ENCODE measurements at places on chromosomes 5 and 9.
A peak's percentile ranks its signal among the peaks of the same experiment; 100 is the strongest.

DNA sequence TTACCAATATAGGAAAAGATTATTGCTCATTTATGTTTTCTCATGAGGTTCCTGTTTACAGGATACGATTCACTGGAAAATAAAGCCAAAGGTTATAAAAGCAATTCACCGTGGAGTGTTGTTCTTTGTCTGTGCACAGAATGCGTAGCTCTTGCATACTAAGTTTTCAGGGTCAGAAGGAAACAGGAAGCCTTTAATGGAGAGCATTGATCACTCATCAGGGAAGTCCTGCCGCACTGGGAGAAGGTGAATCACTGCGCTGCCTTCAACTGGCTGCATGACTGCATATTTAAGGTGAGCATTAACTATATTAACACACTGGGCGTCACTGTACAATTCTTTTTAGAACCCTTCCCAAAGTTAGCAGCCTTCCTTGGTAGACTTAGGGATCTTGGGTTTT lies 74.1 kb upstream of the SYK start:
- no peak for DNase-seq

DNA sequence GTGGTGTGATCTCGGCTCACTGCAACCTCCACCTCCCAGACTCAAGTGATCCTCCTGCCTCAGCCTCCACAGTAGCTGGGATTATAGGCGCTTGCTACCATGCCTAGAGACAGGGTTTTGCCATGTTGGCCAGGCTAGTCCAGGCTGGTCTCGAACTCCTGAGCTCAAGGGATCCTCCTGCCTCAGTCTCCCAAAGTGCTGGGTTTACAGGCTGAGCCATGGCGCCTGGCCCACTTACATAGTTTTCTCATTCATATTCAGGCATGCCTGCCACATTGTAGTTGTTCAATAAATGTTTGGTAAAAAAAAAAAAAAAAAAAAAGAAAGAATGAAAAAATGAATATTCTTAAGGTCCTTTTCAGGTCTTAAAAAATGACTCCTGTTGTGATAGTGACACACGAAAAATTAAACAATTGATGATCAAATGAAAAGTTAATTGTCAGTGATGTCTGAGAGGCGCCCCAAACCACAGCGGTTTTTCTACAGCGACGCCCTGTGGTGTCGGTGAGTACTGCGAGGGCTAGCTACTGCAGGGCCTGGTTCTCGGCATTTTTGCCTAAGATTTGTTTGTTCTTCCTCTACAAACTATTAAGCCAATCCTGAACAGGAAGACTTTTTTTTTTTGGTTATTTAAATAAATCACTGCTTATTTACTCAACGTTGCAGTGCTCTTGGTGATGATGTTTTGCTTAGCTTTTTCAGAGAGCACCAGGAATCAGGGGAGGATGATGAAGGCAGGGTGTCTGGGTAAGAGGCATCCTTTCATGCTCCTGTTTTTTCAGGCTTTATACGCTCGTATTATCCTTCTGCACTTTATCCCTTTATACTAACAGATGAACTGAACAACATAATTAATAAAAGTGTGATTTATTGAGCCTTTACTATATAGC lies 67.0 kb upstream of the DPYSL3 start:
- peak; percentile 9 for DNase-seq

- DNase-seq: no peak
These were observed 4.4 kb downstream of the SLC25A25 start for GRCh38 chr9:128072144-128073021.

GRCh38 chr5:60488466-60489130 lies 211.4 kb downstream of the DEPDC1B start:
- DNase-seq: no peak

GRCh38 chr5:132825834-132826391 lies 4.5 kb downstream of the SHROOM1 start:
- no peak for DNase-seq

GRCh38 chr5:156021866-156022265 lies 305.1 kb upstream of the SGCD start:
- DNase-seq: no peak

DNA sequence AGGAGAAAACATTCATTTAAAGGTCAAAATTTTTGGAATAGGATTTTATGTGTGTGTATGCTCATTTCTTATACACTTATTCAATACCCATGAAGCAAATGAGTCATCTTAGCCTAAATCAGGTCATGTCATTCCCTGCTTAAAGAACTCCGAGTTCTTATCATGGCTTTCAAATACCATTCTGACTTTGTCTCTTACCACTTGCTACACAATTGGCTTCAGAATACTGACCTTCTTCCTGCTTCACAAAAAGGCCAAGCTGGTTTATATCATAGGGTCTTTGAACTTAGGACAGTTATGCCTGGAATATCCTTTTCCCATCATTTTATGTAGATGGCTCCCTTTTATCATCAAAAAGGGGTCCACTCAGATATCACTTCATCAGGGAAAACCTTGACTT lies 652.2 kb upstream of the WWC1 start:
- DNase-seq: no peak

GRCh38 chr5:154741415-154741814 lies 13.8 kb upstream of the LARP1 start:
- DNase-seq: no peak

DNA sequence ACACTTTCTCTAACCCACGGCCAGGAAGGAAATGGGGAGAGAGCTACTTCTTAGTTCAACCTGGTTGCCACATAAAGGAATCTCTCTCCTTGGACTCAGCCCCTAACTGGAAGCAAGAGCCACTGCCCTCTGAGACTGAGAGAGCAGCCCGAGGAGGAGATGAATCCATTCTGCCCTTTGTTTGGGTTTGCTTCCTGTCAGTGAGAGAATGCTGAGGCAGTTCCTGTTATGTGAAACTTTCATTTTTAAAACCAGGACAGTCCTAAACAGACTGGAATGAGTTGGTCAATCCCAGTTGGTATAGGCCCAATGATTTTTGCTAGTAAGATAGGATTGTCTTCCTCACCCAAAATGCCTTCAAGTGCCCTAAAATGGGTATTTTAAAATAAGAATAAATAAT lies 205.1 kb downstream of the NTRK2 start:
- DNase-seq: no peak

All from NK-92 treated with Interleukin-12 subunit alpha and Interleukin-12 subunit beta, amount 100 ng/mL, for 24 hours (cell line).